ENCODE measurements at places on chromosomes 6 and 20.
A peak's percentile ranks its signal among the peaks of the same experiment; 100 is the strongest.

- DNase-seq, result no peak
Observed at GRCh38 chr6:152091851-152092341, 284.4 kb downstream of the ESR1 start.

GRCh38 chr6:111661541-111662061 is 55.9 kb upstream of the TRAF3IP2 start:
- DNase-seq, result no peak

- DNase-seq, result no peak
Observed at GRCh38 chr6:116666869-116667268, 1.7 kb downstream of the ZUP1 start.

DNA sequence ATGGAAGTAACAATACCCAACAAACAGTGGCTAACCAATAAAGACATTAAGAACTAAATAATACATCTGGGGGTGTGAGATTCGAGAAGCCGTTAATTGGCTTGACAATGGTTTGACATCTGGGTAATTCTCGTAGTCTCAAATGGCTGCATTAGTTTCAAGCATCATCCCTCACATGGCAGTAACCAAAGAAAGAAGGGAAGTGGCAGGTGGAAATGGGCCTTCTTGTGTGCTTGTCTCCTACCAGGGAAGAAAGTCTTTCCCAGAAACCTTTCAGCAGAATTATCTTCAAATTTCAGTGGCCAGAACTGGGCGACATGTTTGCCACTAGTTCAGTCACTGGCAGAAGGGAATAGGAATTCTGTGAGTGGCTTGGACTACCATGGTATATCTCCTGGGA is 10.4 kb downstream of the STK4 start:
- DNase-seq, result no peak

GRCh38 chr20:41027872-41028358 is 707 bp upstream of the TOP1 start:
- DNase-seq, result no peak

DNA sequence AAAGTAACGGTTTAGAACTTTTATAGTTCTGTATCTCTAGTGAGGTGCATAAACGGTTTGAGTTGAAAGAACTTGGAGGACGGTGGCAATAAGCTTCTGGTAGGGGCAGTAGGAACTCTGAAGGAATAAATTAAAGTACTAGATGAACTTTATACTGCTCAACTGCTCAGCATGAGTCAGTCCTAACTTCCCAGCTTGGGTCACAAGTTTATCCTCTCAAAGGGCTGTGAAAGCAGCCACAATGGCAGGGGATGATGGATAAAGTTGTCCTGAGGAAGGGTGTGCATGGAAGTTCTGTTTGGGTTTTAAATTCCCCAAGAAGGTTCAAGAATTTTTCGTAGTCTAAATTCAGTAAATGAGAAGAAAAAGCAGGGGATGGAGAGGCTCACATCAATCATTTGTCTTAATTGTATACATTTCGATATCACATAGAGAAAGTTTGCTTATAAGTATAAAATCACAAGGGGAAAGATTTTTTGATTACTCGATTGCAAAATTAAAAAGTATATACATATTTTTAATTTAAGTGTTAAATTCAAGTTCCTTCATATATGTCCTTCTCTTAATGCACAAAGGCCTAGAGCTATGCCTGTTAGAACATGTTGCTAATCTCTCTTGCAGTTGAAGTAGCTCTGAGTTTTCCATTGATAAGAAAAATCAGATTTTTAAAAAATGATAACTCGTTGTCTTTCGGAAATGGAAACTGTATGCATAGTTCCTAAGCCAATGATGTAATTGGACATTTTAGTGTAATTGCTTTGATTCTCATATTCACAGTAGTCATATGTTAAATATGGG is 55.3 kb upstream of the JAG1 start:
- DNase-seq, result no peak

DNA sequence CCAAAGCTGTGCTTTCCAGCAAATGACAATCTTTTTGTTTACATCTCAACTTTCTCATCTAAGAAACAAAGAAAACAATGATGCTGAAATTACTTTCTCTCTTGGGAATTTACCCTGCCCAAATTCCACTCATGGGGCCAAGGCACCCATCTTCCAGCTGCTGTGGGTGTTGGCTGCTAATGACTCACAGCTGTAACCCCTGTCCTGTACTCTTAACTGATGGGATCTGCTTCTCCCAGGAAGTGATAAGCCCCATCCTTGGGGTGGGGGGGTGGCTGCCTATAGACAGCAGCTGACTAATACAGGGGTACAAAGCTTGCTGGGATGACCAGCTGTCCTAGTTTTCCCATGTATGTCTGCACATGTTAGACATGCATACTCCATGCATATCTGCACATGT is 938.6 kb downstream of the C6orf118 start:
- DNase-seq, result no peak

- DNase-seq, result no peak
Observed at GRCh38 chr6:52527436-52527835, 49.4 kb downstream of the TRAM2 start.

DNA sequence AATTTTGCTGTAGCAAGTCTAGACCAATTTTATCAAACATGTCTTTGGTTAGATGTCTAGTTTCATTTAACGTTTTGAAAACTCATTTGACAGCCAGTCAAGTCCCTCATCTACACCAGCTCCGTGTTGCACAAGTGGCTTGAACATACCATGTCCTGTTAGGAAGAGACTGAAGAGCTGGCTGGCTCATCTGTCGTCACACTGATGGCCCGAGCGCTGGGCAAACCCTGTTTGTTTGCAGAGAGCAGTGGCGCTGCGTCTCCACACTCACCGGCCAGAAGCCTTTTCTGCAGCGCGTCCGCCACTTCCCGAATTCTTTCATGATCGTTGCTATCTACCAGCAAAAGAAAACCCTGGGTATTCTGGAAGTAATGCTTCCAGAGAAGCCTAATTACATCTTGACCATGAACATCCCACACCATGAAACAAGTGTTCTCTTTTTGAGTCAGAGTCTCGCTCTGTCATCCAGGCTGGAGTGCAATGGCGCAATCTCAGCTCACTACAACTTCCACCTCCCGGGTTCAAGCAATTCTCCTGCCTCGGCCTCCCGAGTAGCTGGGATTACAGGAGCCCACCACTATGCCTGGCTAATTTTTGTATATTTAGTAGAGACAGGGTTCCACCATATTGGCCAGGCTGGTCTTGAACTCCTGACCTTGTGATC is 10.7 kb upstream of the TCFL5 start:
- no peak for DNase-seq

GRCh38 chr6:47483853-47484546 is 6.4 kb downstream of the CD2AP start:
- no peak for DNase-seq

DNA sequence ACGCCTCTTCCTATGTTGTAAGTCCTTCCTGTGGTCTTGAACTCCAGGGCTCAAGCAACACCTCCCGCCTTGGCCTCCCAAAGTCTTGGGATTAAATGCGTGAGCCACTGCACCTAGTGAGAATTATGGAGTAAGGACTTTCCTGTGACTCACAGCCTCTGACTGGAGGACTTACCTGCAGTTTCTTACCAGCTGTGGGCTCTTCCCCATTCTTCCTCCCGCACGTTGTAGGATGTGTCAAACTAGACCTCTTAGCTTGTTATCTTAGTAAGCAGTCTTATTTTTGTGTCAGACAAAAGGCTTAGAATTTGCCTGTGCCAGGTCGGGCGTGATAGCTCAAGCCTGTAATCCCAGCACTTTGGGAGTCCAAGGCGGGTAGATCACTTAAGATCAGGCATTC is 30.9 kb downstream of the BAK1 start:
- no peak for DNase-seq

DNA sequence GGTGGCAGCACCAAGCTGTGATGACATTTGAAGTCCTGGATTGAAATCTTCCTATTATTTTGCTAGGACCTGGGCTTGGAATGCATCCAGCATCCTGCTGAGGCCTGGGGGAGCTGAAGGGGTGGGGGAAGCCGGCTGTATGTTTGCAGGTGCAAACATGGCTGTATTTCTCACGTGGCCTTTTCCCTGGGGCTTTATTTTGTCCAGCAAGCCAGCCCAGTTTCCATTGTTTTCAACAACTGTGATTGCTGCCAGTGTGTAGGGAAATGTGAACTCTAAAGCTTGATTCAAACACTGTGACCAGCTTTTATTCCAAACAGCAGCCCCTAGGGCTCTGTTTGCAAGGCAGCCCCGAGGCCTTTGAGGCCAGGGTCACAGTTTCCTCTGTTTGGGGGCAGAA is 683.0 kb downstream of the DHX35 start:
- DNase-seq, result no peak

DNA sequence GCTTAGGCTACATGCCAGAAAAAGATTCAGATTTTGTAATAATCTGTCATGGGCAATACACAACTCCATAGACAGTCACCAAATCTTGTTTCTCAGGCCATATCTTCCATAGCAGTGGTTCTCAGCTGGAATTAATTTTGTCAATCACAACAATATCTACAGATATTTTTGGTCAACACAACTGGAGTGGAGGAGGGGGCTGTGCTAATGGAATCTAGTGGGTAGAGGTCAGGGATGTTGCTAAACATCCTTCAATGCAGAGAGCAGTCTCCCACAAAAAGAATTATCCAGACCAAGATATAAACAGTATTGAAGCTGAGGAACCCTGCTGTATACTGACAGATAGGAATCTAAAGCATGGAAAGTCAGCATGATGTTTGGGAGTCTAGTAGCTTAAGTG is 174.6 kb downstream of the UBE3D start:
- no peak for DNase-seq

GRCh38 chr6:8589941-8590729 is 154.8 kb upstream of the SLC35B3 start:
- peak; percentile 2 for DNase-seq

DNA sequence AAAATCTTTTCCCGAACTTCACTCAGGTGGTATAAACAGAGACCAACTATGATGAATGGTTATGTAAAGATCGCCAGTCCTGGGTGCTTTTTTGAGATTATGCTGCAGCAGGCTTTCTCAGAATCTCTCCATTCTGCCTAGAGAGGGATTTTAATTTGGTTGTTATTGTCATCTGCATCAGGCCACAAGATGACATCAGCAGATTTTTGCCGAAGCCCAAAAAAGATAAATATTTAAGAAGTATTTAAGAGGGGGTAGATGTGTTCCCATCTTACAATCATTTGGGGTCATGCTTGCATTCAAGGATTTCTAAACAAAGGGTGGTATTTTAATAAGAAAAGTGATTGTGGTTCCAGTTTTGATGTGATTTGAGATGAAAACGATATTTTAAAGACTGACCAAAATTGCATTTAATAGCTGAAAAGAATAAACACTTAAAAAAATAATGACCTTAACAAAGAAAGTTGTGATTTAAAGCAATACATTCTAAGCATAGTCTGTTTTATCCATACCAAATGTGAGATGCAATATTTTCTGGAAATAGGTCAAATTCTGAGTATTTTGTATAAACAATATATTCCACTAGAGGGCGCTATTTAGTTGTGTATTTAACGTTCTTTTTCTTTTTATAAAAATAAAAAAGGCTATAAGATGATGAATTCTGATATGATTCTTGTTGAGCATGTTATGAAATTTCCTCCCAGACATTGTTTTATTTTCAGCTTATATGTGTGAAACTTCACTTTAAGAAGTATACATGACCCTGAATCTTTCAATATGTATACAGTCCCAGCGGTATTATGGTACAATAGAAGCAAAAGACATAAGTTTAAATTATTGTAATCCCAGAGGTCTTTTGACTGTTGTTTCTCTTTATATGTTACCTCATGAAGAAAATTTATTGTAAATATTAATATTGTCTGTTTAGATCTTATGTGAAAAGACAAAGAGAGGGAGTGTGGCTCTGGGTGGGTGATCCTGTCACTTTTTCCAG is 51.0 kb upstream of the ZFP64 start:
- peak; percentile 58 for DNase-seq

DNA sequence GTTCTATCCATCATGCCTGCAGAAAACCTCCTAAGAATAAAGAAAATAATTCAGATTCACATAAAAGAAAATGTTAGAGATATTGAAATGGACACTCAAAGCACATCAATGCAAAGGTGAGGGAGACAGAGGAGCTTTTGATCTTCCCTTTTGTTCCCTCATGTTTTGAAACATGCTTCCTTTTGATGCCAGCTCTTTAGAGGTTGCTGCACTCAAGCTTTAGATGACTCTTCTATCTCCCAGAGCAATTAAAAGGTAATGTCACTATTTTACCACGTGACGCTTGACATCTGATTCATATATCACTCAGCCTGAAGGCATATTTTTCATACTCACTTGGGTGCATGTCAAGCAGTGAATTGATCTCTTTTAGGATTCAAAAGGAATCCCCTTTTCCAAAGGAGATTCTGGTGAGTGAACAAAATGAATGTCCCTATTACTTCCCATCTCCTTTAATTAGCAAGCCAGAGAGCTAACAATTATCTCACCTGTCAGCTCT is 1026.7 kb downstream of the KIF16B start:
- no peak for DNase-seq

- no peak for DNase-seq
Observed at GRCh38 chr20:28562510-28562898, 2695.0 kb upstream of the DEFB115 start.

DNA sequence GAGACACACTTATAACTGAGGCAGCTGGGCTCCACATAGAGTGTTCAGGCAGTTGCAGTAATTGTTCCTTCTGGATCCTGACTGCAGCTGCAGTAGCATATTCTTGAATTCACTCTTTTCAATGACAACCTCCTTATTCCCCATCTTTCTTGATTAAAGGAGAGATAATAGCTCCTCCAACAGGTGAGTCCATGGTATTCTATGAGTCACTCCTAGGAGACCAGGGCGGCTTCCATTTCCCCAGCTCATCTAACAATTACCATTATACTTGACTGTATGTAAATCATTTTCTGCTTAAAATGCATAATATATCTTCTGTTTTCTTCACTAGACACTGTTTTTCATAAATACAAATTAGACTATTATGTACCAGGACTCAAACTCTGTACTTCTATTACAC is 62.4 kb downstream of the TENT5A start:
- no peak for DNase-seq

DNA sequence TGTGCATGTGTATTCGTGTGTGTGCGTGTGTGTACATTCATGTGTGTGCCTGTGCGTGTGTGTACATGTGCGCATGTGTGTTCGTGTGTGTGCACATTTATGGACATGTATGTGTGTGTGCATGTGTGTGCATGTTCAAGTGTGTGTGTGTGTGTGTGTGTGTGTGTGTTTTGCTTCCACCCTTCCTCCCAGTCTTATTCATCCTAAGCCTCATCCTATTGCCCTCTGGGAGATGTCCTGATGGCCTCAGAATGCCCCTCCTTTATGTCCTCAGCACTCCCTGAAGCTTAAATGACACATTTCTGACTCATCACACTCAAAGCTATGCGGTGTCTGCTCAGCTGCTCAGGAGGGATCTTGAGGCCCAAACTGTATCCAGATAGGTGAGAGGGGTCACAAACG is 76.6 kb upstream of the CCDC167 start:
- DNase-seq, result peak; percentile 55

DNA sequence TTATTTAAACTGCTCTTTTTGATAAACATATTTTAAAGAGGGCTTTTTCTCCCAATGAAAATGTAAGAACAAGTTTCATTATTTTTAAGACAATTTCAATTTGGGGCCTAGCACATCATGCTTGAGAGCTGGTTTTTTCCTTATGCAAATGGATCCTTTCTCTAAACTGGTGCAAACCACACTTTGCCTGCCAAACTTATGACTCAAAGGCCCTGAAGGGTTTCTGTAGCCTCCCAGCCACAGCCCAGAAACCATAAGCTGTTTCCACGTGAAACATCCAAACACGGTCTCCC is 451 bp upstream of the HSF2 start:
- no peak for DNase-seq

Data from SW 1271 (cell line).